CD4-positive, alpha-beta T cell treated with Interleukin-15 for 4 hours (primary cell): ENCODE measurements at places on chromosomes 6 and 20.

DNA sequence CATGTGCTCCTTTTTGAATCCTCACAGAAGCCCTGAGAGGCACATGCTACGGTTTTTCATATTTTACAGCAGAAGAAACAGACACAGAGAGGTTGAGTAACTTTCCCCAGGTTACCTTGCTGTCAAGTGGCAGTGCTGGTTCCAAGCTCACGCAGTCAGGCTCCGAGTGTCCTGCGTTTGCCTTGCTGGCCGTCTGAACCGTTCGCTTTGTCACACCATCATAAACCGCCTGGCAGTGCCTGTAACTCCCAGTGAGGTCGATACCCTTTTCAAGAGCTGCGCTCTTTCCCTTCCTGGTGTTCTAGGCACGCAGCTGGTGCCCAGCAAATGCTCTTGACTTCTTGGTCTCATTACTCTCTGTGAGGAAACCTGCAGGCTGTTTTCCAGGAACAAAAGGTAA, 31.3 kb upstream of the KCNG1 start:
- DNase-seq: no peak

- no peak for DNase-seq
Observed at GRCh38 chr6:18219591-18219990, 44.7 kb downstream of the DEK start.

DNA sequence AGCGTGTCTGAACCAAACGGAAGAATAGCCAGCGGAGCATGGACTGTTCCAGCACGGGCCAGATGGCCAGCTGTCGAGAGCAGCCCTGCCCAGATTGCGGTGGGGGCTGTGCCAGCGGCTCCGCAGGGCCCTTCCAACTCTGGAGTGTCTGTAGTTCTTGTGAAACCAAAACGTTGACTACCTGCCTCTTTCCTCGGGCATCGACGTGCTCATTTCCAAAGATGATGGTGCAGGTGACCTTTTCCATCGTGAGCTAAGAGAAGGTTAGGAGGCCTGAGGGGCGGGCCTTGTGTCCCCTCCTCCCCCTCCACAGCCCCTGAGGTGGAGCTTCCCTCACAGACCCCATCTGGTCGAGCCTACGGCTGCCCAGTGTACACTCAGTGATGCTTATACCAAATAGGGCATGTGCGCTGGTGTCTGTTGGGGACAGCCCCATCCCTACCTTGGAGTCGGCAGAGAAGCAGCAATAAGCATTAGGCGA, 12.9 kb upstream of the C20orf144 start:
- no peak for DNase-seq

DNA sequence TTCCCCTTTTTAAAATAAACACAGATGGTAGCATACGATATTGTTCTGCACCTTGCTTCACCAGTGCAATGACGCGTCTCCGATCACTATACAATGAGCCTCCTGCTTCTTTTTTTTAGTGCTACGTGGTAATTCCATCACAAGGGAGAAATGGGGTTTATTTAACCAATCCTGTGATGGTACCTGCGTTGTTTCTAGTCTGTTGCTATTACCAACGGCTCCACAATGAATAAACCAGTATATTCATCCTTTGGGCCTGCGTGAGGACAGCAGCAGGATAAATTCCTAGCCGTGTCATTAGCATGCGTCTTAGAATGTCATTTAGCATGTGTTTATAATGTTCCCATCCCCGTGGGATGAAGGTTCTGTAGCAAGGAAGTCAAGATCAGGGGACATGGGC, 42.9 kb downstream of the GNAS-AS1 start:
- no peak for DNase-seq

GRCh38 chr6:152050451-152051195, 243.1 kb downstream of the ESR1 start:
- DNase-seq: no peak

DNA sequence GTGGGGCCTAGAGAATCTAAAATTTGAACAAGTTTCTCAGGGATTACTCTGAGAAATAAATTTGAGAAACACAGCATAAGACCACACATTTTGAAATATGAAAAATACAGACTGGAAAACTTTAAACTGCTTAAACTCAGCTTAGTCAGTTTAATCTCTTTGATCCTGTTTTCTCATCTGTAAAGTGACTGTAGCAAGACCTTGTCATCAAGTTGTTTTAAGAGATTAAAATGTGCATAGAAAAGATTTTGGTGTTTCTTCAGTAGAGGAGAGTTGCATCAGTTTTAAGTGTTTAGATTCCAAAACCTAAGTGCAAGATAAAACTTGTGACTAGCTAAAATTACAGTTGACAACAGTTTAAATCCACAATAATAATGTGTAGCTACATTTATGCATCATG, 8.1 kb upstream of the BCKDHB start:
- DNase-seq: no peak

DNA sequence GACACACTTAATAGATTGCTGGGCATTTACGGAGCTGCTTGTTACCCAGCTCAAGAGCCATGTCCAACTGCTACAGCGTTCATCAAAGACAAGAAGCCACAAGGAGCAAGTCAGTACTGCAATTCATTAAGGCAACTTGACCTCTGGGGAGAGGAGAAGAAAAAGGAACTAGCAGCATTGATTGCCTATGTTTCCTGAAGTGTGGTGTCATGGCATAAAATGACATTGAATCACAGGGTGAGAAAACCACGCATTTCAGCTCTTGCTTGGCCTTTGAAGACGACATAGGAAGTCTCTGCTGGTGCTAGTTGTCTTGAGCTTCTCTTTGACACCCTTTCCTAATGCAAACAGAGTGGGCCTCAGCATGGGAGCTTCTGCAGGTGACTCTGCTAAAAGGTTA, 139.1 kb downstream of the CDH26 start:
- DNase-seq: no peak

DNA sequence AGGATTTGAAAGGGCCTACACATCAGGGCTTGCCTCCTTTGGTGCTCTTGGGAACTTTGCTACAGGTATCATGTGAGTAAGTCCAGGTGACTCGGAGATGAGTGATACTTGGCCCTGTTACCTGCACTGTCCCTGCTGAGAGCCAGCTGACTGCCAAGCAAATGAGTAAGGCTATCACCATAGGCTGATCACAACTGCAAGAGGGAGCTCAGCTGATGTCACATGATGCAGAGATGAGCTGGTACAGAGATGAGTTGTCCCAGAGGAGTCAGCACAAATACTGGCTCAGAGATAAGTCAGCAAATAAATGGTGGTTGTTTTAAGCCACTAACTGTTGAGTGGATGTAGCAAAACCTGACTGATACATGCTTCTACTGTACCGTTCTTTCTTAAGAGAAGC, 41.4 kb downstream of the LAMP5 start:
- DNase-seq: no peak

GRCh38 chr20:53077373-53078205, 105.4 kb downstream of the TSHZ2 start:
- no peak for DNase-seq

DNA sequence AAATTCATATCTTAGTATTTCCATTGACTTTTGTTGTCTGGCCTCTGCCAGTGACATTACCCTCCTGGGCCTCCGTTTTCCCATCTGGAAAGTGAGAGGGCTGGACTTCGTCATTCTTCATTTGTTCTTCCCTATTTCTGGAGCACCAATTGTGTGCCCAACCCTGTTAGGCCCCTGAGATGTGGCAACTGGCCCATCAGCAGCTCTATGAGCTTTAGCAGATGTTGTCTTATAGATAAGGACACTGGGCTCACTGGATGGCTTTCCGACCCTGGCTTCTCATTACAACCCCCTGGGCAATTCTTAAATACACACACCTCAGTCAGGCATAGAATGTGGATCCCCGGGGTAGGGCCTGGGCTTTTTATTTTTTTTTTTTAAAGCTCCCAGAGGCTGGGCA, 14.7 kb downstream of the PABPC1L start:
- DNase-seq: no peak

DNA sequence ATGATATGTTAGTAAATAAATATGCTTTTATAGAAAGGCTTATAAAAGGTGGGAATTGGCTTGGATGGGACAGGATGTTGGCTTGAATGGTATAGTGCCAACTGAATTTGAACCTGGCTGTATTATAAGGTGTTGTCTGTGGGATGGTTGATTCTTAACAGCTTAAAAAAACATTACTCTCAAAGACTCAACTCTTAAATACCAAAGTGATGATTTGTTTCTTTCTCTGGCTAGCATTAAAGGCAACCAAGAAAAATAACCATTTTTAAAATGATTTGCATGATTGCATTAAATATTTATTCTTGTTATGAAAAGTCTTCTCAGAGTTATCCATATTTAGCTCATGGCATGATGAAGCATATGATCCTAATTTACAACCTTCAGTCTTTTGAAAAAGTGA, 216.2 kb downstream of the RIMS1 start:
- DNase-seq: no peak

- DNase-seq: no peak
Observed at GRCh38 chr6:97292671-97293070, 9.7 kb upstream of the MMS22L start.

GRCh38 chr6:37056439-37057127, 51.1 kb downstream of the FGD2 start:
- DNase-seq: no peak

- DNase-seq: no peak
Observed at GRCh38 chr6:152265651-152266050, 371.5 kb downstream of the SYNE1 start.

GRCh38 chr20:32743237-32744112, at the start of gene COMMD7:
Gene COMMD7, minus strand, starts transcription at chr20:32743467. Its CDS starts 76 bp downstream, at chr20:32743391.
- peak; percentile 70 for DNase-seq

DNA sequence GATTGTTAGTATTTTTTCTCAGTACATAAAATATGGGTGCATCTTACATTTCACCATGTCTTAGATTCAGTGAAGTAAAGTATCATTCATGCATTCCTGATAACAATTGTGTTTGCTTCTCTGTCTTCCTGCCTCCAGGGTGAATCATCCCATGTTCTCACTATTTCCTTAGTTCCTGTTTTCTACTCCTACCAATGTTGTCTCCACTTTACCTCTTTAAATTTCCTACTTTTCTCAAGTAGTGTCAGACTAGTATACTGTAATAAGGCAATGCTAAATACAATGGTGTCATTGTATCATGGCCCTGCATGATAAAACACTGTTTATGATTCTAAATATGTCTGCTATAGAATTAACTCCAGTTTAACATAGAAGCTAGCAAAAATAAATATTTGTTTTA, 37.4 kb upstream of the GABRR1 start:
- DNase-seq: no peak

- no peak for DNase-seq
Observed at GRCh38 chr6:144678844-144679243, 393.7 kb downstream of the UTRN start.

GRCh38 chr6:111550195-111550594, 55.5 kb downstream of the TRAF3IP2 start:
- no peak for DNase-seq

DNA sequence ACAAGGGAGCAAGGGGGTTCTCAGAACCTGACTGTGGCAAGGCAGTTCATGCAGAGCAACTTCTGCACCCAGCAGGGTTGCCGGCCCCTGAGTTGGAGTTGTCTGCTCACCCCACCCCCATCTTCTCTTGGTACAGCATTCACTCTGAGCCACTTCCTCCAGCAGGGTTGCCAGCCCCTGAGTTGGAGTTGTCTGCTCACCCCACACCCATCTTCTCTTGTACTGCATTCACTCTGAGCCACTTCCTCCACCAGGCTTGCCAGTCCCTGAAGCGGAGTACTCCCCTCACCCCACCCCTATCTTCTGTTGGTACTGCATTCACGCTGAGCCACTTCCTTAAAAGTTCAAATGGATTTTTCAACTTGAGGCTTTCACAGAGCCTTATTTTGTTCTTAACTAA, 79.7 kb upstream of the SYNDIG1 start:
- no peak for DNase-seq

- no peak for DNase-seq
Observed at GRCh38 chr6:136696238-136696637, 96.0 kb downstream of the MAP3K5 start.

GRCh38 chr6:126419901-126420300, 80.0 kb downstream of the CENPW start:
- no peak for DNase-seq

DNA sequence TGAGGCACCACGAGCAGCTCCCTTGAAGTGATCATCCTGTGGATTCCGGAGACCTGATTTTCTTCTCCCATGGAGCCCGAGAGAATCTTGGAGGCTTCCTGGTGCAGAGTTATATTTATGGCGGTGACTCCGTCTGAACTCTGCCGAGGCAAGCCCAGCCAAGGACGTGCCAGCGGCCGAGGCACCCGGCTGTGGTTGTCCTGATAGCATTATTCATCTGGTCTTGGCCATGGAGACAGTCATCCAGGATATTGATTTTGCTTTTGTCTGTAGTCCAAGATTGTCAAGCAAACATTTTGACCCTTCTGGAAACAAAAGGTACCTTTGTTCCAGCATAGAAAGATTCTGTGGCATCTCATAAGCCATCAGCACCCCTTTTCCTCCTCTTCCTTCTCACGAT, 163.3 kb downstream of the SCML4 start:
- no peak for DNase-seq

GRCh38 chr6:149264629-149265028, 52.9 kb upstream of the TAB2 start:
- DNase-seq: peak; percentile 50

- no peak for DNase-seq
Observed at GRCh38 chr20:24808616-24809015, 140.5 kb upstream of the CST7 start.

DNA sequence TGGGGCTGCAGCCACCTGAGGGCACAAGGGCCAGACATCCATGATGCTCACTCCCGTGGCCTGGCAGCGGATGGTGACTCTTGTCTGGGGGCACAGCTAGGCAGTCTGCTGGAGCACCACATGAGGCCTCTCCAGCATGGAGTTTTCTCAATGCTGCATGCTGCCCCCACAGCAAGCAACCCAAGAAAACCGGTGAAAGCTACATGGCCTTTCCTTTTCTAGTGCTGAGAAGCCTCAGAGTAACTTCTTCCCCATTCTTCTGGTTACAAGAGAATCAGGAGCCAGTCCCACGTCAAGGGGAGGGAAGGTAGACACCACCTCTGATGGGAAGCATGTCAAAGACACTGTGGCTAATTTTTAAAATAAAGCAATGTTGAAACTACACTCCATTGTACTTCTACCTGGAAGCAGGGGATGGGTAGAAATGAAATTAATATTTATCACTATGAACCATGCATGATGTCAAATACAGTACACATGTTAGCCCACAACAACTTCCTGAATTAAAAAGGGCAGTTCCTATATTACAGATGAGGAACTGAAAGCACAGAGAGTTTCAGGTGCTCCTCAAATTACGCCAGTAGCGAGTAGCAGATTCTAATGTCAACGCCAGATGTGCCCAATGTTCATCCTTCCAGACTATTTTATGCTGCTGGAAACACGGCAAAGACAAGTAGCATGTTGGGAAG, 101.5 kb downstream of the LAMP5 start:
- DNase-seq: no peak

GRCh38 chr20:16916165-16916564, 168.0 kb downstream of the OTOR start:
- DNase-seq: no peak

- DNase-seq: no peak
Observed at GRCh38 chr20:47090835-47091234, 196.2 kb downstream of the EYA2 start.

DNA sequence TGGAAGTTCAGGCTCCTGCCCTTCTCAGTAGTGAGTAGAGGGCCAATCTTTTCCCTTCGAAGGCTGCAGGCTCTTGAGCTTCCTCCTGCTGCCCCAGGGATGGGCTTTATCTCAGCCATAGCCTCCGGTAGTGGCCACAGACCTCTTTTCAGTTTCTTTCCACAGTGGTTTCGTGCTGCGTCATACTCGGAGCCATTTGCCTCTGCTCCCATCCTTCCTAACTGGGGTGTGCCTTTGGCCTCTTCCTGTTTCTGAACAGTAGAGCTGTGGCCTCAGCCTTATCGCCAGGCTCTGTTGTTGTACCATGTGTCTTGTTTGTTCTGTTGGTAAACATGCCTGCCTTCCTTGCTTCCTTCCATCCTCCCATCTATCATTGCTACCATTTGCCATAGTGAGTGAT, 54.1 kb downstream of the TULP4 start:
- no peak for DNase-seq
